ENCODE measurements at places on chromosomes 4 and X.
A peak's percentile ranks its signal among the peaks of the same experiment; 100 is the strongest.

GRCh38 chr4:53068755-53069330, 206.7 kb downstream of the RASL11B start:
- no peak for DNase-seq

DNA sequence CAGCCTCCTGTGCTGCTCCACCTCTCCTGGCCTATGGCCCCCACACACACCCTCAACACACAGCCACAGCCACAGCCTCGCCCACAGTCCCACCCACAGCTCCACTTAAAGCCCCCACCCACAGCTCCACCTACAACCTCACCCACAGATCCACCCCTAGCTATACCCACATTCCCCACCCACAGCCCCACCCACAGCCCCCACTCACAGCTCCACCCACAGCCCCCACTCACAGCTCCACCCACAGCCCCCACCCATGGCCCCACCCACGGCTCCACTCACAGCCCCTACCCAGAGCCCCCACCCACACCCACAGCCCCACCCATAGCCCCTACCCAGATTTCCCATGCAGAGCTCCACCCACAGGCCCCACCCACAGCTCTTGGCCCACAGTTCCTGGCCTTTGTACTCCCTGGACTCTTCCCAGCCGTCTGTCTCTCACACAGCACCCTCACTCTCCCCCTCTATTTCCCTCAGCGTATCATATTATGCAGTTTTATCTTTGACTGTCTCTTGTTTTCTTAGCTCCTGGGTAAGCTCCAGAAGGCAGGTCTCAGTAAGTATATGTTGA, 322.5 kb downstream of the EVC2 start:
- DNase-seq, result no peak

DNA sequence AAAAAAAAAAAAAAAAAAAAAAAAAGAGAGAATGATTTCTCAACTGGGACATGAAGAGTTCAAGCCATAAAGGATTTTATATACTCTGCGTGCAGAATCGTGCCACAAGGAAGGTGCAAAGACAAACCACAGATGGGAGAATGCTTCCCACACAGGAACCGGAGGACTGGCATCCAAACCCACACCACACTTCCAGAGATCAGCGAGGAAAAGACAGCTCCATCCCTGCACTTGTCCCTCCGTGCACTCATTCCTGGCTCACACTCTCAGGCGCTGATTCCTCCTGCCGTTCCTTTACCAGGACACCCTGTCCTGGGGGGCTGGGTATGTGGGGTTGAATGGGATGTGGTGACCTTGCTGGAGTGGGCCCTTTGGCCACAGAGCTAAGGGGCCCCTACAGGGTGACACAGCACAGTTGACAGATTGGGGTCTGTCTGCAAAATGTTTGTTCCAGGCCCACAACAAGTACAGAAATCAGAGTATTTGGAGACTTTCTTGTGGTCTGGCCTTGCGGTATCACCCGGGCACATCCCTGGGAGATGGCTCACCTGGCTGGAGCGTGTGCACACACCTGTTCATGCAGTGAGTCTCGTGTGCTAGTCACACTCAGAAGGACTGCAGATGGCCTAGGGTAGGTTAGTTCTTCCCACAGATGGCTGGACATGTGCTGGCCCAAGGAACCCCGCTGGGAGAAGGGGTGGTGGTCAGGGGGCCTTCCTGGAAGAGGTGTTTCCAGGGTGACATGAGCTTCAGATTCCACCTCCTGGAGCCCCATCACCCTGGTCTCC, 55.4 kb upstream of the GPR78 start:
- peak; percentile 67 for DNase-seq

DNA sequence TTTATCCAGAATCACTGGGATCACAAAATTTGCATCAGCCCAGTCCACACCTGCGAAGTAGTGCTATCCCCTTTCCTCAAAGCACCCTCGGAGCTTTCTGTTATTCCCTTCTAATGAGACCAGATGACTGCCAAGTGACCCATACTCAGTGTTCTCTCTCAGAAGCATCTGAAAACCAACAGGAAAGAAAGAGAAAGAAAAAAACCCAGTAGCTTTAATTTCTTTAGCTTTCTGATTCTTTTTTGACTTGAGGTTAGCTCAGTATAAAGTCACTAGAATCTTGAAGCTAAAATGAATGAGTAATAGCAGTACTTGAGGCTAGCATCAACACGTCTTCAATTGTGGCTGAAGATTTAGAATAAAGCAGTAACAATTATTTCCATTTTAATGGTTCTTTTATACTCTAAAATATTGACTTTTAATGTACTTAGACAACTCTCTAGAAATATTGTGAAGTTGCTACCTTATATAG, 124.4 kb downstream of the ANK2 start:
- DNase-seq, result no peak

DNA sequence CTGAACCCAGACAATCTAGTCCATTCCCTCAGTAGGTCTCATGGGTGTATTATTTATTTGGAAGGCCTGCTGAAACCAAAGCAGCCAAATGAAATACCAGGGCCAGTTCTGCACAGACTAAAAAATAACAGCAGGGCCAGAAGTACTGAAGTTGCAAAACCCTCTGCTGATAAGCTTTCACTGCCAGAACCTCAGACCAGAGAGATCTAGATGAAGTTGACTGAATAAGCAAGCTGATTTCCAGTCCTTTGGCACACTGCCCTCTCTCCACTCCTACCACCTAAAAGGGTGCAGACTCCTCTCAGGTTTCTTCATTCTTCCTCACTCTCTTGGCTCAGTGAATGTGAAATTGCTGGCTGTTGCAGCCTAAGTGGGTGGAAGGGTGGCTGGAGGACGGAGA, 276.7 kb upstream of the KLF3 start:
- no peak for DNase-seq

DNA sequence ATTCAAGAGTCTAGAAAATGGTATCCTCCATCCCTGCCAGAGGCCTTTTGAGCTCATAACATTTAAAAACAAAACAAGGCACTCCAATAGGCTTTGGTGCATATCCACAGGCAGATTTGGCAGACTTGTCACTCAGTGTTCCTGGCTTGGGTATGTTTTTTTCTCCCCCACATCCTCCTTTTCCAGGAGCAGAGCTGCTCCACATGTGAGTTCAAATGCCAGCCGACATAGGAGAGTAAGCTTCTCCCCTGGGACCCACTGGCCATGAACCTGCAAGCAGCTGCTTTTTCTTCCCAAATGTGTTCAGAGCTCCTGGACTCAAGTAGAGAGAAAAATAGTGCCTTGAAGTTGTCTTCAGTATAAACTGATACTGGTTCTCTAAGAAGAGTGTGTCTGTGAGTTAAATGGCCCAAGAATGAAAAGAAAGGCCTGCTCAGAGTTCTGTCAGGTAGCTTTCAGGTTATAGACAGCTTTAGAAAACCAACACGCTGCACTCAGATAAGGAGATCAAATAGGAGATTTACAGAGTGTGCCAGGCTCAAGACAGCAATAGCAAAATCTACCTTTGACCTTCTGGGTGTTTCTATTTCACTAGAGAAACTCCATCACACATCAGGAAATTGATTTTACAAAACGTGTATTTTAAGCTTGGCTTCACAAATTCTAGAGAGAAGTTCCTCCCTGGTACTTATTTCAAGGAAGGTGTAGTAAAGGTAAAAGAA, 162.5 kb upstream of the GALNT7 start:
- DNase-seq, result no peak

- no peak for DNase-seq
These were observed 1282.0 kb downstream of the PCDH7 start for GRCh38 chr4:32002037-32002747.

DNA sequence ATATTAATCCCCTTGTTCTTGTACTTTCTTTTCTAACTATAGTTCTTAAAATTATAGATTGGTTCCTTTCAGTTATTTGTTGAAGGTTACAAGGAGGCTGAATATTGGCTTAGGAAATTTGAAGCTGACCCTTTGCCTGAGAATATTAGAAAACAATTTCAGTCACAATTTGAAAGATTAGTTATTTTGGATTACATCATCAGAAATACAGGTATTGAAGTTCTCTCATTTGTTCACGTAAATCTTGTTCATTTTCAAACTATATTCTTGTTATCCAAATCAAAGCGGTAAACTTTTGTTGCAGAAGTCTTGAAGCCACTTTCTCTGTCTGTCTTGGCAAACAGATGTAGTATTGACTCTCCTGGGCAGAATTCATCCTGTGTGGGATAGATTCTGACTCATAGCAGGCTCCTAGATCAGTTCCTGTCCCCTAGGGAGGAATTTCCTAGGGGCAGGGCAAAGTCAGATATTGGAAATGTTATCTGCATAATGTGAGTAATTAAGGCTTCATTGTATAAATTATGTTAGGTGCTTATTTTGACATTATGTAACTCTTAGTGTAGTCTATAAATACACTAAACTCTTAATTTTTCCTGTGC, 25.2 kb downstream of the PI4K2B start:
- no peak for DNase-seq

GRCh38 chr4:121690001-121690400, 6.8 kb downstream of the ANXA5 start:
- DNase-seq, result no peak

- DNase-seq, result no peak
These were observed 135.1 kb downstream of the CHIC2 start for GRCh38 chr4:53929311-53929710.

GRCh38 chr4:145061318-145061920, 36.6 kb downstream of the ANAPC10 start:
- no peak for DNase-seq

GRCh38 chrX:44344687-44345086, 1.2 kb upstream of the EFHC2 start:
- no peak for DNase-seq

DNA sequence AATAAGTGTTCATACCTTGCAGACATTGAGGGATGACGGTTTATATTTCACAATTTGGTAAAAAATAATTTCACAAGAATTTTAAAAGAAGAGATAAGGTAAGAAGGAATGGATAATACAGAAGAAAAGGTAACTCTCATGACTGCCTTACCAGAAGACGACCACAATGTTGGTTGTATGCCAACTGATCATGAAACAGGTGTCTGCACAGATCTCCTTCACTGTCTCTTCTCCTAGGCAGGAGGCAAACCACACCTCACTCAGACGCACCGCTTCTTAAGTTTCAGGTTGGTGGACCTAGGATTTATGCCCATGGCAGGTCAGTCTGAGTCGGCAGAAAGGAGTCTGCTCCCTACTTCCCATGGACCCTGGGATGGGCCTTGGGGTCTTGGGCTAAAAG, 177.2 kb downstream of the VSIG4 start:
- no peak for DNase-seq
